HS-27A (cell line): ENCODE measurements at places on chromosomes 11 and 22.

GRCh38 chr22:49994361-49995040 is 18.1 kb downstream of the IL17REL start:
- no peak for DNase-seq

DNA sequence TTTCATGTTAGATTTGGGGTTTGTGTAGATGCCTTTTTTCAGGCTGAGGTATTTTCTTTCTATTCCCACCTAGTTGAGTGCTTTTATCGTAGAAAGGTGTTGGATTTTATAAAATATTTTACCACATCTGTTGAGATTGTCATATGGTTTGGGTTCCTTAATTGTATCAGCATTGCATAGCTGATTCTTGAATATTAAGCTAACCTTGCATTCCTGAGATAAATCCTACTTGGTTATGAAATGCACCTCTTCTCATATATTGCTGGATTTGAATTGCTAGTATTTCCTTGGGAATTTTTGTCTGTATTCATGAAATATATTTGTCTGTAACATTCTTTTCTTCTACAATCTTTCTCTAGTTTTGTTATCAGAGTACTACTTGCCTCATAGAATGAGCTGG is 10.1 kb downstream of the XKR3 start:
- no peak for DNase-seq

DNA sequence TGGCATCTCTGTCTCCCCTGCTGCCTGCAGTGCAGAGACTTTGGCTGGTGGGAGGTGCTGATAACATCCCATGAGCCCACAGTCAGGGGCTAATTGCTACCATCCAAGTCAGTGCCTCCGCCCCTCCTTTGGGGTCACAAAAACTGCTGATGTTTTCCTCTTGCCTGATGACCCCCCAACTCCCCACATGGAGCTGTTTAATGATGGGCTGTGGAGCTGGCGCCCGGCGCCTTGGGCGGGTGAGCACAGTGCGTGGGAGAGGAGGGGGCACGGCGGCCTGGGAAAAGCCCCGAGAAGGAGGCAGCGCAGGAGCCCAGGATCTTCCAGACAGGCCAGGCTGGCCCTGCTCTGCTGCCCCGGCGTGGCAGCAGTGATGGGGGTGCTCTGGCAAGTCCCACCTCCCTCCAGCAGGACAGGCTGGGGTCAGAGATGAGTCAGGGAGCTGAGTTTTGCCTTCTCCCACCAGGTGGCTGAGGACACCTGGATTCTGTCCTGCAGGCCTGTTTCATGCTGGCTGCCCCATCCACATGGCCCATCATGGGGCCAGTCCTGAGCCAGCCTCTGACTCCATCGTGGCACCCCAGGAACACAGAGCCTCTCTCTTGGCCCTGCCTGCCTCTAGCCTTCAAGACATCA is 43.8 kb downstream of the NECTIN1 start:
- no peak for DNase-seq

DNA sequence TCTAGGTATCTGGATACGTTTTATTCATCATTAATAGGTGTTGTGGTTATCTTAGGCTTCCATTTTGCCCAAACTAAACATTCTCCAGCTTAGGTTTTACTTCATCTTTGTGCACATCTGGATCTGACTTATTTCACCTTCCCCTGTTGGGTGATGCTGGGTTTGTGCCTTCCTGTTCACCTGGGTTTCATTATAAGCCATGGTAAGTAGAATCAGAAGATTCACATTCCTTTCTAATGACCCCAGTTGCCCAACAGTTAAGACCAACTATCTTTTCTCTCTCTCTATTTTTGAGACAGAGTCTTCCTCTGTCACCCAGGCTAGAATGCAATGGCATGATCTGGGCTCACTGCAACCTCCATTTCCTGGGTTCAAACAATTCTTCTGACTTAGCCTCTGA is 44.6 kb downstream of the LMO2 start:
- DNase-seq = no peak

DNA sequence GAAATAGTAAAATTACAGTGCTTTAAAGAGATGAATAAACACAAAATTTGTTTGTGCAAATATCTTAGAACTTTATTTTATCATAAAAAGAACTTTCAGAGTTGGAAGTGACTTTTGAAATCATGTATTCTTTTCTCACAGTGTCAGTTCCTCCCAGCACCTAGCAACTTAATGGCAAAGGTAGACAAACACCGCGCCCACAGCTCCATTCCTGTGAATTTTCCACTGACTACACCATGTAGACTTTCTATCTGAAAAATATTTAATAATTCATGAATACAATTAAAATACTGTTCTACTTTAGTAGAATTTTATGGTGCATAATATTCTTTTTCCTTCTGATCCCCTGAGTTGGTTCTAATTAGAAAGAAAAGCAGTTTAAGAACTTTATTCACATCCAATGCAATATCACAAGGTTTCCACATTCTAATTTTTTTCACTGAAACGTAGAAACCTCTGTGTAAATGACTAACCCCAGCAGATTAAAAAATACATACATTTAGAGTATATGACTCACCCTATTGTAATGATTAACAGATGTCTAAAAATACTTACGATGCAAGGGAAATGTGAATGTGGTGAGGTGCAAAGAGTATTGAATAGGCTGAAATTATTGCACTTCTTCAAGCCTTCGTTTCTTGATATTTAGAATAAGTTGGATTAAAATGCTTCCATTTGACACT is 218.2 kb upstream of the CCDC179 start:
- peak; percentile 14 for DNase-seq

- no peak for DNase-seq
Observed at GRCh38 chr22:24444729-24445466, 17.5 kb downstream of the ADORA2A start.

DNA sequence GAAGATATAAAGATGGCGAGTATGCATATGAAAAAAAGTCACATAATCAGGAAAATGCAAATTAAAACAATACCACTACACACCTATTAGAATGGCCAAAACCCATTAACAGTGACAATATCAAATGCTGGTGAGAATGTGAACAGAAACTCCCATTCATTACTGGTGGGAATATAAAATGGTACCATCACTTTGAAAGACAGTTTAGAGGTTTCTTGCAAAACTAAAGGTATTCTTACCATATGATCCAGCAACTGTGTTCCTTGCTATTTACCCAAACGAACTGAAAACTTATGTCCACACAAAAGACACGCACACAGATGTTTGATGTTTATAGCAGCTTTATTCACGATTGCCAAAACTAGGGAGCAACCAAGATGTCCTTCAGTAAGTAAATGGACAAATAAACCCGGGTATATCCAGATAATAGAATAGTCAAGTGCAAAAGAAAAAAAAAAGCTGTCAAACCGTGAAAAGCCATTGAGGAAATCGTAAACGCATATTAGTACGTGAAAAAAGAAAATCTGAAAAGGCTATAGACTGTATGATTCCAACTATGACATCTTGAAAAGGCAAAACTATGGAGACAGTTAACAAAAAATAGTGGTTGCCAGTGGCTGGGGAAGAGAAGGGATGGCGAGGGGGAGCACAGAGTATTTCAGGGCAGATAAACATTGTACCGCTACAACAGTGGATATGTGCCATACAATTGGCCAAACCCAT is 7.2 kb downstream of the PICALM start:
- no peak for DNase-seq

DNA sequence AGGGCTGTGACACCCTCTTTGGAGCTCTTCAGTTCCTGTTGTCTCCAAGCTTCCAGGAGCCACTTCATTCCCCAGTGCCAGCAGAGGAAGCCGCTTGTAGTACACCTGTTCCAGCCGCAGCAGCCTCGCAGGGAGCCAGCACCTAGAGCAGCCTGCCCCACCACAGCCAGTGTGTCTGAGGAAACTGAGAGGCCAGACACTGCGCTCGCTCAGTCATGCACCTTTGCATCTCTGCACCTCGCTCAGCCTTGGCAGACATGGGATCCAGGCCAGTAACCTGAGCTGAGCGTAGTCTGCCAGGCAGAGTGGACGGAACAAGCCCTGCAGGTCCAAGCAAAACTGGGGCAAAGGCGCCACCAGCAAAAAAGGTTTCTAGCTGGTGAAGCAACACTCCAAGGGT is 1072.1 kb downstream of the JRKL start:
- no peak for DNase-seq

- DNase-seq = no peak
Observed at GRCh38 chr11:96119211-96119610, 195.3 kb upstream of the MTMR2 start.

DNA sequence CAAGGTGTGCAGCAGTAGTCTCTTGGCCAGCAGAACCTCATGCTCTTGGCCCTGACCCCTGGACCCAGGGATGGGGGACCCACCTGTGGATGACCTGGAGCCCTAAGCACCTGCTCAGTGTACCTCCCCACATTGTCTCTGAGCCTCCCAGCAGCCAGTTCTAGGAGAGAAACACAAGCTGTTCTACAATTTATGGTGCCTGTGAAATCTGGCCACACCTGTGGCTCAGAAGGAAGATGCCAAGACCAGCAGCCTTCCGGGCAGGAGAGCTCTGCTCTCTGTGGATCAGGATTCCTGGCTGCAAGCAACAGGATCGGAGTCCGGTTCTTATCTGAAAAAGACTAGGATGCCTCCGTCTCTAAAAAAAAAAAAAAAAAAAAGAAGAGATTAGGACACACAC is 103.6 kb upstream of the ANO1 start:
- DNase-seq = no peak

DNA sequence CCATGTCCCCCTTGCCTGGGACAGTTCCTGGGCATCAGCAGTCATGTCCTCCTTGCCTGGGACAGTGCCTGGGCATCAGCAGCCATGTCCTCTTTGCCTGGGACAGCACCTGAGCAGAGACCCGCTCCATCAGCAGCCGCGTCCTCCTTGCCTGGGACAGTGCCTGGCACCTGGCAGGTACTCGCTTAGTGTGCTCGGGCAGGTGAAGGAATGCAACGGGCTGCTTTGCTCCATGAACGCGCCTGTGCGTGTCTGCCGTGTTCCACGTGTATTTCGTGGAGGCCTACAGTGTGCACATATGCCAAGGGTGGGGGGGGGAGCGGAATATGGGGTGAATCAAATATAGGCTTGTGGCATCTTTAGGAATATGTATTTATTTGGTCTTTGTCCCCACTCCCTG is 1490.7 kb downstream of the TBC1D22A start:
- no peak for DNase-seq

GRCh38 chr11:12914400-12914912 is 94.7 kb upstream of the RASSF10 start:
- no peak for DNase-seq

GRCh38 chr11:95305705-95306104 is 74.7 kb upstream of the SESN3 start:
- DNase-seq = no peak

DNA sequence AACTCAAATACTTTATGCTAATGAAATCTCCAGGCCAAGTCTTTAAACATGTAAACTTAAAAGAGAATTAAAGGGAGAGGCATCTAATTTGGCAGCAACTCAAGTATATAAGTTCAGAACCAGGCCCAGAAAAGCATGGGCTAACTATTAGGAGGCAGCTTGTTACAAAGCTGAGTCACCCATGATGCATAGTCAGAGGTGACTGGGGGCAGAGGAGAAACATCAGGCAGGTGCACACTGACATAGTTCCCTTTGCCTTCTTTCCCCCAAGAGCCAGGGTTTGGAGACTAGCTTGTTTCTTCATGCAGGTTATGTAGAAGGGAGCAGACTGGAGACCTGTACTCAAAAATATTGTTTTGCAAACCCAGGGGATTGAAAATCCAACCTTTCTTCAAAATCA is 619.0 kb downstream of the SOX6 start:
- DNase-seq = no peak

GRCh38 chr11:68212421-68213134 is 518 bp downstream of the KMT5B start:
- peak; percentile 29 for DNase-seq

DNA sequence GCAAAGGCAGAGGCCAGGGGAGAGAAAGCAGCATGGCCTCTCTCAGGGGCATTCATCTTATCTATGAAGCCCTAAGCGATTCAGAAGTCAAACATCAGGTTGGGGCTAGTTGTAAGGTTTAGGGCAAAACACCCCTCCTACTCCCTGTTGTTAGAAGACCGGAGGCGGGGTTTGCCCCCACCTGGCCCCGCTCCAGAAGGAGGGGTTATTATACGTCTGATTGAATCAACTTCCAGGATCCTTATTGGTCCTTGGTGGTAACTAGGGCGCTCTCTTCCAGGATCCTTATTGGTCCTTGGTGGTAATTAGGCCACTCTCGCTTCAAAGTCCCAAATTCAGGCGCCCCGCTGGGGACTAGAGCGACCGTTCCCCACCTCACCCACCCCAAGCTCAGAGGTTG is 12.1 kb upstream of the SMTN start:
- DNase-seq = no peak

DNA sequence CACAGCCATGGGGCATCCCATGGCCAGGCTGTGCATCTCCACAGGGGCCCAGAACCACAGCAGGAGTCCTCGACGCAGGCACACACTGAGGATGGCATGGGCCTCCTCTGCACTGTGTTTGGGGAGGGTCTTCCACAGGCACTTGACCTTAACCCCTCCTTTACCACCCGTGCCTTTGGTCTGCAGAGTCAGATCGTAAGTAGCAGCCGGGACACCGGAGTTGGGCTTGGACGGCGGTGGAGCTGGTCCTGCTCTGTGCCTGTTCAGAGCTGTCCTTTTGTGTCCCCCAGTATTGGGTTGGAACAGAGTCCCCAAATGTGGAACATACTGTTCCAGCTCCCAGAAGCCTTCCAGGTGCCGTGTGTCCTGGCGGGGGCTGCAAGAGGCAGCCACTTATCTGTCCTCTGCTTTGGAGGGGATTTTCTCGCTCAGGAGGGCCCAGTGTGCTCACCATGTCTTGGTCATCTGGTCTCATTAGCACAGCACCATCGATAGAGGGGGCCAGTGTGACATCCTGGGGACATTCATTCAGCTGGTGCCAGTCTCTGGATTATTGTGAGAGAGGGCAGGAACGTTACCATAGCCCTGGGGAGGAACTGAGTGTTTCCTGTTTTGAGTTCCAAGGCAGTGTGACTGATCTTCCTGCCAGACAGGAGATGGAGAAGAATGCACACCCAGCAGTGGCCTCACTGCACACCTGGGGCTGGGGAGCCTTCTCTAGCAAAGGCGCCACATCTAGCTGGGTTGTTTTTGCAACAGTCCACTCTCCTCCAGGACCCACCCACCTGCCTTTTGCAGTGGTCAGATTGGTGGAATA is 12.4 kb downstream of the CRELD2 start:
- DNase-seq = peak; percentile 59

- no peak for DNase-seq
Observed at GRCh38 chr11:75311858-75312288, 39.6 kb downstream of the ARRB1 start.
